ENCODE measurements at places on chromosomes 4 and X.

DNA sequence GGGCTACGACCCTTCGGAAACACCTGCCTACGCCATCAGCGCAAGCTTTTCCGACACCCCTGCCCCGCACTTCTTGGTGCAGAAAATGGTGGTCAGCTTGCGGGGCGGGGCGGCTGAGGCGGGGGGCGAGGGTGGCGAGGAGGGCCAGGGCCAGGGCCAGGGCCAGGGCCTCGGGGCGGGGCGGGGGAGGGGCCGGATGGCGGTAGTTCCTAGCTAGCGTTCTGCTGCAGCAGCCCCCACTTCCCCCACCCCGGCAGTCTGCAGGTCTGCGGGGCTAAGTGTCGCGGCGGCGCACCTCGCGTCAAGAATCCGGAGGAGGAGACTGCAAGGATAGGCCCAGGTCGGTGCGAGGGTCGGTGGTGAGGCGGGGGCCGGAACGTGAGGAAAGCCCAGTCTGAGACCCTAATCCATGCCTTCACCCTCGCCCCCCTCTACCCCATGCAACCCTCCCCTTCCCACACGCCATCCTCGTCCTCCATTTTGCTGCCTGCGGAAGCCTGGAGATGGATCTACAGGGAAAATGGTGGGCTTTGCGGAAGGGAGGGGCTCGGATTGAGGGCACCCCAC, 600 bp downstream of the BEX4 start:
- DNase-seq = peak; percentile 21

GRCh38 chr4:169017971-169018370, 7.9 kb upstream of the CBR4 start:
- DNase-seq = no peak

GRCh38 chr4:23266401-23266800, 573.7 kb downstream of the GBA3 start:
- DNase-seq = no peak

DNA sequence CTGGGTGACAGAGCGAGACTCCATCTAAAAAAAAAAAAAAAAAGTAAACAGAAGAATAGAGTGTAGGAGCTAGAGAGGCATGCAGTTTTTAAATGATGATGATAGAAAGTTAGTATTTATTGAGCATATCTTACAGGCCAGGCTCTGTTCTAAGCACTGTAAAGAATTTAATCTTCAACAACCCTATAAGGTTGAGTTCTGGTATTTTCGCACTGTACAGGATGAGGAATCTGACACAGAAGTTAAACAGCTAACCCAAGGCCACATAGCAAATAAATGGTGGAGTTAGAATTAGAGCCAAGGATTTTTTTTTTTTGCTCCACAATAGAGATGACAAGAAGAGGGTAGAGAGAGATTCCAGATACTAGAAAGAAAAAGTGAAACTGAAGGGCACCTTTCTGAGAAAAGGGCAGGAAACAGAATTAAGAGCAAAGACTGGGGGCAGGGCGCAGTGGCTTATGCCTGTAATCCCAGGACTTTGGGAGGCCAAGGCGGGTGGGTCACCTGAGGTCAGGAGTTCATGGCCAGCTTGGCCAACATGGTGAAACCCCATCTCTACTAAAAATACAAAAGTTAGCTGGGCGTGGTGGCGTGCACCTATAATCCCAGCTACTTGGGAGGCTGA, 56.1 kb downstream of the KLHL5 start:
- no peak for DNase-seq

DNA sequence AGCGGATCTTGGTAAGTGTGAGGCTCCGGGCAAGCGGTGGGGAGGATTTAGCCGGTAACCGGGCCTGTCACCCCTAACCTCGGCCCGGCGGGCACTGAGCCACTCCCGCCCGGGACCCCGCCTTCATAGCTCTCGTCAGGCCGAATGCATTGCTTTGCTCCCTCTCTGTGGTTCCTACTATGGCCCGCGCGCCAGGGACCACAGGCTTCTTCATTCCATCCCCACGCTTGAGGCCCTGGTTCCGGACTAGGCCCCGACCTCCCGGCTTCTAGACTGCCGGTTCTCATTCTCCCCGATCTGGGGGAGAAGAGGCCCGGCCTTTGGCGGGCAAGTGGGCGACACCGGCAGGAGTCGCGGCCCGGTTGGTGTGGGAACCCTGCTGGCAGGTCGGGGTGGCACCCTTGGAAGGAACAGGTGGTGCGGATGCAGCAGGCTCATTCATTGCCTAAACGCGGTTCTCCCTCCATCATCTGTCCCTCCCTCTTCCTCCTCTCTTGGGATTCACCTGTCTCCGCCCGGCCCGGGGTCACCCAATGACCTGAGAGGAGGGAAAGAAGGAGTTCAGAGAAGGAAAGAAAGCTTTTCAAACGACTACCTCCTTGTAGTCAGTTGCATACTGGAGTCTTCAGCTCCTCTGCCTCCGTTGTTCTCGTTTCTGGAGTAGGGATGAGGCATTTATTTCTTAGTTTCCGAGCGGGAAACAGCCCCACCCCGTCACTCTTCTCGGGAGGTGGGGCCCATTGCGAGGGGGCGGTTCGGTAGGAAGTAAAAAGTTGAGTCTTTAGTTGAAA, at the start of gene NDUFC1:
Gene NDUFC1 (minus strand): TSS at position 657 of the 791 bp plus-strand sequence. CDS start 6,679 bp downstream, outside the sequence.
- DNase-seq = peak; percentile 72

DNA sequence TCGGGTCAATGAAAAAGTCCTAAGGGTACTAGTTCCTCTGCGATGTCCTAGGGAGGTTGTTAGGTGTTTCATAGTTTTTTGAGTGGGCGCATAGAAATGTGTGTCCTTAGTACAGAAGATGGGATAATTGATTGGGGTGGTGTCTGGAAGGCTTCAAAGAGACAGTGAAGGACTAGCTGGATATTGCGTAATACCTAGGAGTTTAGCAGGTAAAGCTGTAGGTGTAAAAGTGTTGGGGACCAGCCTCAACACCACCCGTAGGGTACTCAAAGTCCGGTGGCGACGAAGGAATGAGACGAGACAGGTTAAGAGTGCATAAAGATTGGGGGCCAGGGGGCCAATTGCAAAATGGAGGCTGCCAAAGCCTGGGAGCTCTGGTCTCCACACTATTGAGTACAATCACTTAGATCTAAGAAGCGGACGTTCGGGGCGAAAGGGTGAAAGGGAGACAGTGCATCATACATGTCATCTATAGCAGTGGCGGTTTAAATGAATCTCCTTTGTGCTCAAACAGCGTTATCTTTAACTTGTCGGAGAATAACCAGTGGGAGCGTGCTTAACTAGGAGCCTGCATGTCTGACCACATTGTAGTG, 1.0 kb downstream of the TRMT44 start:
- DNase-seq = no peak

GRCh38 chrX:71652405-71652804, 14.9 kb upstream of the LOC101059915 start:
- no peak for DNase-seq

DNA sequence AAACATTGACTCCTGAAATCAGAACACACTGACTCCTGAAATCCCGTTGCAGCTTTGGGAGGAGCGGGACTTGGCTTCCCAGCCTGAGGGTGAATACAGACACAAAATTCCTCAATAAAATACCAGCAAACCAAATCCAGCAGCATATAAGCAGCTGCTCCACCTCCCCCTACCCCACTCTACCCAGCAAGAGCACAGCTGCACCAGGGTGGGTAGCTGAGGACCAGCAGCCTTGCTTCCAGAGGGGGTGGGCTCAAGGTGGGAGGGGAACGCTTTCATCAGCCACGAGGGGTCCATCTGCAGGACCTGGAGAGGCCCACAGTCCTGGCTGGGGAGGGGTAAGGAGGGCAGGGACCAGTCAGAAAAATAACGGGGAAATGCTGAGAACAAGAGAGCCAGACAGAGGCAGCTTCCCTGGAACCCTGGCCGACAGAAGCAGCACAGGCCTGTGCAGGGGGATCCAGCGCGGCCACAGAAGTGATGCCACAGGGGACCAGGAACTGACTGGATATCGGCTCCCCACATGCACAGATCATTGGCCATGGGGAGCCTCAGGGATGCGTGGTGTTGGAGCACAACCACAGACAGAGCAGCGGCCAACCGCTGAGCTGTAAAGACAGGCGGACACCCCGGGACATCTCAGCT, 49.8 kb downstream of the FGFRL1 start:
- no peak for DNase-seq

- DNase-seq = no peak
Measured at GRCh38 chrX:49276671-49277534, 7.3 kb downstream of the PPP1R3F start.

- DNase-seq = no peak
Measured at GRCh38 chrX:154546354-154547244, at the start of gene G6PD. Gene G6PD, minus strand, starts transcription at chrX:154546846. Its CDS starts 691 bp downstream, at chrX:154546155.

- DNase-seq = no peak
Measured at GRCh38 chr4:119229908-119230687, 17.6 kb downstream of the USP53 start.

DNA sequence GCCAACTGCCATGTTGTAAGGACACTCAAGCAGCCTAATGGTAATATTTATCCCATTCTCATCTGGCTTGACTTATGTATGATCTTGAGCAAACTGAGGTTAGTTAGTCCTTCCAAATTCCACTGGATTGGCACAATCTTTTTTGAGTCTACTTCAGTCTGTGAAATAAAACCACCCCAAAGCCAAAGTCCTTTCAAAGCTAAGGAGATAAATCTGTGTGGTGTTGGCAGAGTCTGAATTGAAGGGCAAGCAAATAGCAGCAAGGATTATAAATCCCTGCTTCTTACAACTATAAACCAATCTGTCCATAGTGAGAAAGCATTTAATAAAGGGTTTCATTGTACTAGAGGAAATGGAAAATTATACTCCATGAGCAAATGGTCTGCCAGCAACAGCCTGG, 233.9 kb upstream of the GLRA2 start:
- DNase-seq = no peak

DNA sequence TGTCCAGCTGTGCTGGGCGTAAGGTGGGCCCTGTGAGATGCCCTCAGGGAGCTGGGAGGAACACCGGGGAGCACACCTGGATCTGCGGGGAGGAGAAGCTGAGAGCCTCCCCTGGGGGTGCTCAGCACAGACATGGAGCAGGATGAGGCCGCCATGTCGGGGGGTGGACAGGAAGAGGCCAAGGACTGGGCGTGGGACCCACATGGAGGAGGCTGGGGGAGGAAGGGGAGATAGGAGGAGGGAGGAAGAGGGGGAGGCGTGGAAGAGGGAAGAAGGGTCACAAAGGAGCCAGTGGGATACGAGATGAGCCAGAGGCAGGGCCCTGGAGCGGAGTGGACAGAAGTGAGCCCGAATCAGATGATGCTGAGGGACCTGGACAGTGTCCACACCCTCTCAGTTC, 66.3 kb downstream of the ZFYVE28 start:
- no peak for DNase-seq

All from C1 segment of cervical spinal cord (tissue), 14 donors.